ENCODE measurements at places on chromosomes 7 and 10.

GRCh38 chr7:20190560-20191390 lies 26.4 kb downstream of the MACC1 start:
- DNase-seq = no peak

DNA sequence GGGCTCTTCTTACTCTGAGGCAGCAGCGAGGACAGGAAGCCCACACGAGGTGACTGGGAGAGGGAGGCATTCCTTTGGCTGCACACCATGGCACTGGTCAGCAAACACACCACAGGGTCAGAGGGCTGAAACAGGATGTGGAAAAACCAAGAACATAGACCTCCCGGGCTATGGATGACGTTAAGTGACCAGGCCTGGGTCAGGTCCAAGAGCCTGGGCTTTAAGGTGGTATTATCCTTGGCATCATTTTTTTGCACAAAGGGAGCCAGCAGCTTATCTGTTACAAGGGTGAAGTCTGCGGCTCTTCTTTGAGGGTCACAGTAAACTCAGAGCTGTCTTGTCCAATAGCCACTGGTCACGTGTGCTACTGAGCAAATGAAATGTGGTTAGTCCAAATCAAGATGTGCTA lies 7.0 kb downstream of the WDR91 start:
- DNase-seq = peak; percentile 87

- no peak for DNase-seq
Measured at GRCh38 chr10:129046962-129047361, 420.1 kb upstream of the MGMT start.

- DNase-seq = no peak
Measured at GRCh38 chr7:2953588-2954407, 89.9 kb downstream of the CARD11 start.

- peak; percentile 99 for DNase-seq
Measured at GRCh38 chr10:13961097-13961496, 369.6 kb downstream of the FRMD4A start.

DNA sequence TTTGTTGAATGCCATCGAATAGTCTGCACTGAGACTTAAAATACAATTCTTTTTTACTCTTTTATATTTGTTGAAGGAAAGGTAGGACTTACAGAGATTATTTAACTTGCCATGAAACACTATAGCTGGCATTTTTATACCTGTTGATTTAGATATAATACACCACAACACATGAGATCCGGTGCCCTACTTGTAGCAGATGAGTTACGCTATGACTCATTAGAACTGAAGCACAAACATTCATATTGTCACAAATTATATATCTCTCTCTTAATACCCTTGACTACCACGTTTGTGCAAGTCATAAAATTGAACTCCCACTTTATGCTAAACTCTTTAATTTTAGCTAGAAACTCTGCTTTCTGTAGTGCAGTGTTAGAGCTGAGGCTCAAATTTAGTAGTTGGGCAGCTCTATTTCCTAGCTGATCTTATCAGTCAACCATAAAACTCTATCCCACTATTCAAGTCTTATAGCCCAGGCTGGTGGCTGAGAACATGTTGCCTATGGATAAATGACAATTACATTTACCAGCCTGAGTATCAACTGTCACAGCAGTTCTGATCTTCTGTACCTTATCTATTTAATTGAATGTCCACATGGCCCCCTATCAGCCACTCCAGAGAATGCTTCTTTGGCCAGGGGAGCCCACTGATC lies 137.4 kb upstream of the SEMA3D start:
- no peak for DNase-seq

GRCh38 chr7:335358-336148 lies 45.6 kb downstream of the FOXL3 start:
- no peak for DNase-seq

- no peak for DNase-seq
Measured at GRCh38 chr7:33685503-33685902, 219.8 kb upstream of the BMPER start.

GRCh38 chr7:157124690-157125089 lies 14.0 kb upstream of the UBE3C start:
- DNase-seq = no peak

GRCh38 chr10:25142116-25142864 lies 32.5 kb upstream of the GPR158 start:
- peak; percentile 85 for DNase-seq

DNA sequence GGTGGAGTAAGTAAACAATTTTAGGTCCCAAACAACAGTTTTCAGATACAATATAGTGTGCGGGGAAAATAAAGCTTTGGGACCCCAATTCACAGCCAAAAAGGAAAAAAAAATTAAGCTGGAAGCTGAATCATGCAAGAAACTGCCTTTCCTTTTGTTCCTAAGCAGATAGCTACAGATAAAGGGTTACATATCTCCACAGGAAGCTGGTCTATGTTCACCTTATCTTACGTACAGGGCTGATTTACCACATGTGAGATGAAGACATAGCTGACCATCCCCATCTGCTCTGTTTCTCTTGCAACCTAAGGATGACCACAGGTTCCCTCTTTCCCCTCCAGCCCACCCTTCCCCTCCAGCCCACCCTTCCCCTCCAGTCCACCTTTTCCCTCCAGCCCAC lies 14.2 kb upstream of the PFKP start:
- no peak for DNase-seq

DNA sequence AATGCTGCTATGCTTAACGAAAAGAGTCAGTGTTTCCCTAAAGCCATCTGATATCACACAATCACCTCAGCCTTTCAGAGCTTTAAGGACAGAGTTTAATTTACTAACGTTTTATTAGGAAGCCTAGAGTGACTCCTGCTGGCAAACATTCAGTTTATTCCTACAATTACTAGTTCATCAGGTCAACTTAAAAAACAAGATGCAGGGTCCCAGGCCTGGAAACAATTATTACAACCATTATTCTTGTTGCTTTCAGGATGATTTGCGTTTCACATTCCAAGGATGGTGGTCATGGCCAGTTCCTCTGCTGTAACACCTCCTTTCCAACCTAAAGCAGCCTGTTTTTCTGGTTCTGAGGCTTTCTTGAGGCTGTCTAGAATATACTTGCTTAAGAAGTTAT lies 1.5 kb upstream of the FAM53B start:
- no peak for DNase-seq

- DNase-seq = peak; percentile 14
Measured at GRCh38 chr10:108591417-108591816, 1331.9 kb downstream of the XPNPEP1 start.

GRCh38 chr10:15461353-15462108 lies 90.4 kb upstream of the FAM171A1 start:
- DNase-seq = no peak

GRCh38 chr7:27207348-27207985 lies 7.6 kb upstream of the HOXA13 start:
- DNase-seq = no peak

DNA sequence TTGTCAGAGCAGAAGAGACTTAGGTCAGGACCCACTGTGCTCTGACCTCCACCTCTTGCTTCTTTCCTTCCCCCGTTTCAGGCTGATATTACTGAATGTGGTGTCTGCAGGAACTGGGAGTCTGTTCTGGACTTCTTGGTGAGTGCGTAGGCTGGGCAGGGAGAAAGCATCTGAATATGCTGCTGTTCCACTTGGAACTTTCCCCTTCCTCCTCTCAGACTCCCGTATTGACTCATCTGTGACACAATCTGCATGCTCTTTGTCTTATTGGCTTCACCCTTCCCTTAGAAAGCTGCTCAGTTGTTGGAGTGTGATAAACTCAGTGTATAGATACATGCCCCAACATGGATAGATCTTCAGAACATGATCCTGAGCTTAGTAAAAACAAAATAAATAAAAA lies 137.6 kb upstream of the HABP2 start:
- DNase-seq = no peak

DNA sequence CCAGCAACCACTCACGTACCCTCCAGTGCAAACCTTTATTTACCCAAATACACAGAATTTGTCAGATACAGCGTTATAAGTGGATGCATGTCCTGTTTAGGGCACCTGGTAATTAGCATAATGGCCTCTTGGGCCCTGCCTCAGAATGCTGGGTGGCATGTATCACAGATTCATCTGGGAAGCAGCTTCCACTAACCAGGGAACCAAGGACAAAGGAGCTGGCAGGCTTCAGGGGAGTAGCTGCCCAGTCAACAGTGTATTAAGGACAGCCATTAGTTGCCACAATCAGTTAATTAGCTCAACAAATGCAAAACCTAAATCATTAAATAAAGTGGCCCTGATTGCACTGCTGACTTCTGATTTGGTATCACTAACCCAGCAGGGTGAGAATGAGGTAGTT lies 105.7 kb downstream of the RAPGEF5 start:
- no peak for DNase-seq

DNA sequence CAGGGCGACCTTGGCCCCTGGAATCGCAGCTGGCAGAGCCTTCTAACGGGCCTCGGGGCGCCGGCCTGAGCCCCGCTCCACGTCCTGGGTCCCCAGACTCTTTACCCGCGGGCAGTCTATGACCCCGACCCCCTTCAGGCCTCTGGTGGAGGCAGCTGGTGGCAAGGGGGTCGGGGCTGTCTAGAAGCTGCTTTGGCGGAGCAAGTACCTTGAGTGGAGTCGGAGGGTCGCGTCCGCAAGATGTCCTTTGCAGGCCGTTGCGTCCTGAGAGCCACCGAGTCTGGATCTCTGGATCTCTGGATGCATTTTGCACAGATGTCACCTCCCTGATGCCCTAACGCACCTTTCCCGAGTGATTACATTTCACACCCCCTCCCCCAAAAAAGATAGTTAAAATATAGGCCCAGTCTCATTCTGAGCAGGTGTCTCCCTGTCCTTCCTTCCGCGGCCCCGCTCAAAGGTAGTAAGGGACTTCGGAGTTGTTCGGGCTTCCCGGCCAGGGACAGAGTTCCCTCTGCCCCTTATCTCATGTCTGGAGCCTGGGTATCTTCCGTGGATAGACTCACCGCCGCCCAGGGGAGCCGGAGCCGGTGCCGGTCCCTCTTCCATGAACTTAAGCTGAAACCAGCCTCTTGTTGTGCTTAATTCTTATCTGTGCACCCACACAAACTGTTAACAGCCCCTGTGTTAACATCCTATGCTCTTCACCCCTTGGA lies 457 bp downstream of the ACADSB start:
- no peak for DNase-seq

DNA sequence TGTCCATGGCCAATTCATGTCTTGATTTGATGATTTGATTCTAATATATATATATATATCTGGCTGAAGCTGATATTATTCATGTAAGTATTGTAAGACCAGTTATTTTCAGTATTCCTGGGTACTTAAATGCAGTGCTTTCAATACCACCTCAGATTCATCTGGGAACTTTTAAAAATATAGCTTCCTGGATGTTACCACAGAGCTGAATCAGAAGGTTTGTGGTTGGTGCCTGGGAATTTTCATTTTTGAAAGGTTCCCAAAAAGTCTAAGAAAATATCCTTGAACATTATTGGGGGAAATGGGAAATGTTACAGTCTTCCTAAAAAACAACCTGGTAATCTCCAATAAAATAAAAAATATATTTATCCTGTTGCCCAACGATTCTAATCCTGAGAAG lies 10.7 kb upstream of the PPP3CB start:
- peak; percentile 42 for DNase-seq

GRCh38 chr10:133391249-133391635 lies 2.7 kb upstream of the MTG1 start:
- no peak for DNase-seq

- DNase-seq = peak; percentile 85
Measured at GRCh38 chr7:129949292-129950133, 3.2 kb downstream of the UBE2H start.

- DNase-seq = no peak
Measured at GRCh38 chr10:79206300-79207095, 137.7 kb downstream of the ZMIZ1 start.

All from astrocyte (in vitro differentiated cells and primary cell).